ENCODE measurements at places on chromosomes 6 and 20. TPM values are rescaled to one million over a fixed set of nuclear protein-coding genes. Genes with fewer than 3 reads are reported as not detected.

GRCh38 chr20:9363673-9364072, 150.7 kb upstream of the LAMP5 start:
- no peak for DNase-seq

DNA sequence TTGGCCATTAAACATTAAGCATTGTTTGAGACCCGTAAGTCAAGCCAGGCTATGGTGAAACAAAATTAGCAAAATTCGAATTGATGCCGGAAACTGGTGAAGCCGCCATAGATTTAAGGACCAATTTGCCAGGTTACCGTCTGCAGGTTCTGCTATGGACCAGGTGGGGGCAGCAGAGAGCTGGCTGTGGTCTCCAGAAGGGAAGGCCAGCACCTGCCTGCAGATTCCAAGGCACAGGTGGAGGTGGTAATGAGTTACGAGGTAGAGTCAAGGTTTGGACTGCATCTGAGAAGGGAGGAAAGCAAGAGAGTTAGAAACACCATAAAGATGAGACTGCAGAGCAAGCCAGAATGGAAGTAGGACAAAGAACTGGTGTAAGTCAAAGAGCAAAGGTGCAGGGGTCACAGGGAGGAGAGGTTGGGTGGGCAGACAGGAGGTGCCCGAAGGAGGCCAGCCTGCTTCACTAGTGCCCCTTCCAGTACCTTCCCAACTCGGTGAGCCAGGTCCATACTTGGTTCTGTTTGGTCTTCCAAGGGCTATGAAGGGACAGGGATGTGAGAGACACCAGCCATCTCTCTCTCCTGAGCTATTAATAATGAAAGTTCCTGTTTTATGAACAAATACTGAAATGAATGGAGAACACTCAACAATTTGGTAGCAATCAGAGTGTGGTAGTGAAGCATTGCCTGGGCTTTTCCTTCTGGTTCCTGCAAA, 131.6 kb upstream of the ESR1 start:
- DNase-seq = peak; percentile 82

DNA sequence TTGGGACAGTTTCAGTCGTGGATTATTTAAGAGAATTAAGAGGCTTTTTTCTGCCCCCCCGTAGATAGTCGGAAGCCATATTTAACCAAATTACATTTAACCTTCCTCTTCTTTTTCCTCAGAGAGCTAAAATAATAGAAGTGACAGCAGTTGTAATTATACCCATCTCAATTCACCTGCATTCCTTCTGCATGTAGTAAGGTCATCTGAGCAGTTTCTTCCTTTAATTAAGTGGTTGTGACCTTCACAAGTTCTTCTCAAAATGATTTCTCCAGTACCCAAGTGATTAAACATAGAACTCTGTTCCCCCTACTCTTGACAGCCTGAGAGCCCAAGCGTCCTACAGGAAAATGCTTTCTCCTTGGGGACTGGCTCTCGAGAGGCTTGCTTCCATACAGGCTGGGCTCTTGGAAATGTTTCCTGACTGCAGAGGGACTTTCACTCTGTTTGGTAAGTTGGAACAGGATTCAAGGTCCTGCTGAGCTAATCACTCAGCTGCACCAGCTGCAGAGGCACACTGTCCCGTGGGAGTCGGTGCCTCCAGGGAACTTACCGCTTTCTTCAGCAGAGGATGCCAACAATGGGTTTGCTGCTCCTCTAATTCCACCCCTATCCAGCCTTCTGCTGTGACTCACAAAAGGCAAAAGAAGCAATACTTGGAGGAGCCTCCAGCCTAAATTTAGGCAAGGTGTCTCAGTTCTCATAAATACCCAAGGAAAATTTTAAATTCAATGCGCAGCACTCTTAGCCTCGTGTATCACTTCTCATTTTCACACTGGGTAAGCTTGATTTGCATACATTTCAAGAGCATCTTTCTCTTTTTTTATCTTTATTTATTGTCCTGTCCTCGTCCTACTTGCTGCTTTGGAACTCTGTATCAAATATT, 414.9 kb downstream of the KIF16B start:
- peak; percentile 77 for DNase-seq

DNA sequence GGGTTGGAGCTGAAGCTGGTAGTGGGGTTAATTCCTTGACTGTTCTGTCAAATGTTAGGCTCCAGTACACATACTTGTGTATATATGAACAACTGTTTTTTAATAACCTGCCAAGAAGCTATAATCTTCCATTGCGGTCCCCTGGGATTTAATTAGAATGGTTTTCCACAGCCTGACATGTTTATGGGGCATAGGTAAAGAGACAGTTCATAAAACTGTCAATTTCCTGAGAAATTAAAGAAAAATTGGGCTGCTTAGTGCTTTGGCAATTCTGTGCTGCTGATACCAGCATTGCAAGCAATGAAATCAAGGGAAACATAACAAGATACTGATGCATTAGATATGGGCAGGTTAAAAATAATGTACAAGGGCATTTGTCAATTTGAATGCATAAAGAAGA, 314.1 kb upstream of the SLC35B3 start:
- DNase-seq = no peak

- no peak for DNase-seq
These were observed 12.2 kb downstream of the TGIF2 start for GRCh38 chr20:36585410-36586125.

- peak; percentile 66 for DNase-seq
These were observed 8.8 kb upstream of the HMGA1 start for GRCh38 chr6:34227761-34228421.

DNA sequence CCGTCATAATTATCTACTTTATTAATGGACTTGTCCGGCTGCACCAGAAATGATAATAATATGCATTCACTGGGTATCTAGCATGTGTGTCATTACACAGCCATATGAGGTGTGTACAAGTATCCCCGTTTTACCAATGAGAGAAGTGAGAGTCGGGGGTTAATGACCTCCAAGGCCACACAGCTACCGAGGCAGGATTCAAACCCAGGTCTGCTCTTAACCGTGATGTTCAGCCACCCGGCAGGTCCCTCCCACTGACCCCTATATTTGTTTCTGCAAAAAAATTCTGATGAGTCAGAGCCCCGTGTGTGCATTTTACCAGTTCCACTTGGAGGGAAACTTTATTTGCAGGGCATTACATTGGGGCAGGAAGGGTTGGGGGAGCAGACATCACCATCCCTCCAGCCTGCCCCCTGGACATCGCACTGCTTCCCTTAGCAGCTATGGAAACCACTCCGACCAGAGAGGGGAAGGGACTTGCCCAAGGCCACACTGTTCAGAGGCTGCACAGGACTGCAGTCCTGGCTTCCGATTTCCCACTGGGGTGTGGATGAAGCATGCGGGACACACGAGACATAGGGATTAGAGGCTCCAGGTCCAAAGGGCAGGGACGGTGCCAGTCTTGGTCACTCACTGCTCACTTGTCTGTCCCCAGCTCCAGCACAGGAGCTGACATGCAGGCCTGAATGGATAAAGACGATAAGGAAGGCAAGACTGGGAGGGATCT, 10.1 kb upstream of the SRC start:
- peak; percentile 74 for DNase-seq

DNA sequence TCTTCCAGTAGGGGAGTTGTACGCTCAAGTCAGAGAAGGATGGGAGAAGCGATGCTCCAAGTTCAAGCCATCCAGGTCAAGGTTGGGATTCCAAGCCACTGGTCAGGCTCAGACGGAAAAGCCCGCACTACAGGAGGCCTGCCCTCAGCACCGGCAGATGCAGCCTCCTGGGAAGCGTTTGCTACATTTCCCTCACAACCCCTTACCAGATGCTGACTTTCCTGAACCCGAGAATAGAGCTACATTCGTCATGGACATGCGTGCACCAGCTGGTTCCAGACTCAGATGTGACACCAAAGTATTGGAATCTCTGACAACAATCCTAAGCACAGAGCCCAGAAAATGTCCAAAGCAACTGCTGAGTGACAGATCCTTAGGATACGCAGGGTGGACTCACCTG, 174.8 kb downstream of the SASH1 start:
- no peak for DNase-seq

GRCh38 chr6:64896939-64897338, 810.1 kb downstream of the EYS start:
- DNase-seq = peak; percentile 55

- DNase-seq = no peak
These were observed 90.8 kb downstream of the CLIC5 start for GRCh38 chr6:45924763-45925342.

- no peak for DNase-seq
These were observed 56.4 kb upstream of the IYD start for GRCh38 chr6:150312395-150312794.

GRCh38 chr20:16666272-16666671, 63.6 kb upstream of the SNRPB2 start:
- DNase-seq = no peak

DNA sequence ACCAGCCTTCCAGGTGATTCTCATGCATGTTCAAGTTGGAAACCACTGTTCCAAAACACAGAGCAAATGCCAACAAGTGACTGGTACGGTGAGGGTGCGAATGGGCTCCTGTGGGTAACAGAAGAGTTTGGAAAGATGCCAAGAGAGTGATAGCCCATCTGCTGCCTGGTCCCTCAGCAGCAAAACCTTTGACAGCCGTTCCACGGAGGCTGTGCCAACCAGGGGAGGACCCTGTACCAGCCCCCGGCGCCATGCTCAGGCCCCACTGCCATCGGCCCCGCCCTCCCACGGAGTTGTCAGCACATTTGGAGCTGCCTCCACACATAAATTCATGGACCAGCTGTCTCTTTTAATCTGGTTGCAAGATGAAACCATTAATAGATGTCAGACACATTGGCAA, 4.4 kb upstream of the PTPRT start:
- DNase-seq = no peak

- DNase-seq = no peak
These were observed 11.5 kb downstream of the PRDM1 start for GRCh38 chr6:106097411-106098231.

- DNase-seq = no peak
These were observed 150.5 kb downstream of the SLC16A10 start for GRCh38 chr6:111237852-111238251.

- no peak for DNase-seq
These were observed 382.6 kb upstream of the JAG1 start for GRCh38 chr20:11056414-11056813.

GRCh38 chr6:108875161-108875555, 26.9 kb downstream of the ARMC2 start:
- DNase-seq = no peak

- peak; percentile 81 for DNase-seq
These were observed 59.2 kb upstream of the PRSS16 start for GRCh38 chr6:27188061-27188884.

DNA sequence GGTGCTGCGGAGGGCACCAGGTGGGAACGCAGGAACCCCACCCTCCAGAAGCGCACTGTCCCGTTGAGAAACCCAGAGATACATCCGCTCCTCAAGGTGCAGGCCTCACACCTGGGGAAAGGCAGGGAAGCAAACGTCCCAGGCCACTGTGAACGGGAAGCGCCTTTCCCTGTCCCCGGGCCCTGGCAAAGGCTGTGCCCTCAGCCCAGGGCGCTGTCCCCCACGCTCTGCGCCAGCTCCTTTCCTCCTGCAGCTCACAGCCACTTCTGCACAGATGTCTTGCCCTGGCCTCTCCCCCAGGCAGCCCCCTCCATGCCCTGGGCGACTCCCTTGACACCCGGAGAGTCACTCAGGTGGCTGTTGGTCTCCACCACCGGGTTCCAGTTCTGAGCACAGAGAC, 203.8 kb downstream of the TAF4 start:
- no peak for DNase-seq

DNA sequence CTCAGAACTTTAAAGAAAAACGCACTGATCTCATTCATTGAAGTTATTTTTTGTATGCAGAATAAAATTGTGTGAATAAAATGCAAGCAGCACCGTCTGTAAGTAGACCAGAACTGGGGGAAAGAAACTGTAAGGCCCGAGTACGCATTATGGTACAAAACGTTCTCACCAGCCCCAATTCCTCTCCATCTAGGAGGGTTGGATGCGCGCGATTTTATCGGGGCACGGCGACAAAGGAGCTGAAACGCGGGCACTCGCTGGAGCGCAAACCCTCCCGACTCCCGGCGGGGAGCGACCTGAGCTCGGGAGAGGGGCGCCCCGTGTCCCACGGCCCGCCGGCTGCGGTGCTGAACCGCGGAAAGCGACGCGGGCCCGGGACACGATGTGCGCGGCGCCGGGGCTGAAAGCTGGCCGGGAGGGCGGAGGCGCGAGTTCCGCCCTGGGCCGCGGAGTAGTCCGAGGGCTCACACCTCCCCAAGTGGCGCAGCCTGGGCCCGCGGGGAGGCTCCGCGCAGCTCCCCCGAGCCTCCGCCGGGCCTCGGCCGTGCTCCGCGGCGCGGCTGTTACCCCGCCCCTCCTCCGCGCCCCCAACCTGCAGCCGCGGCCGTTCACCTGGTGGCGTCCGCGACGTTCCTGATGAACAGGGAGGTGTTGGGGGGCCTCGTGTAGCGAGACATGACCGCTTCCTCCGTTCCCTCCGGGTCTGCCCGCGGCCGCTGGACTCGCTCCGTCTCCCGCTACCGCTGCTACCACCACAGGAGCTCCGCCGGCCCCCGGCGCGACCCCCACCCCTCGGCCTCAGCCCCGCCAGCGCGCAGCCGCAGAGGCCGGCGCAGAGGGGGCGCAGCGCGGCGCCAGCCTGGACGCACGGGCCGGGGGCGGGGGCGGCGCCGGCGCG, at the start of gene SRSF12:
TSS of gene SRSF12 (minus strand) at position 861 of the 898 bp plus-strand sequence. CDS start at position 677, 184 bp downstream.
- peak; percentile 90 for DNase-seq

DNA sequence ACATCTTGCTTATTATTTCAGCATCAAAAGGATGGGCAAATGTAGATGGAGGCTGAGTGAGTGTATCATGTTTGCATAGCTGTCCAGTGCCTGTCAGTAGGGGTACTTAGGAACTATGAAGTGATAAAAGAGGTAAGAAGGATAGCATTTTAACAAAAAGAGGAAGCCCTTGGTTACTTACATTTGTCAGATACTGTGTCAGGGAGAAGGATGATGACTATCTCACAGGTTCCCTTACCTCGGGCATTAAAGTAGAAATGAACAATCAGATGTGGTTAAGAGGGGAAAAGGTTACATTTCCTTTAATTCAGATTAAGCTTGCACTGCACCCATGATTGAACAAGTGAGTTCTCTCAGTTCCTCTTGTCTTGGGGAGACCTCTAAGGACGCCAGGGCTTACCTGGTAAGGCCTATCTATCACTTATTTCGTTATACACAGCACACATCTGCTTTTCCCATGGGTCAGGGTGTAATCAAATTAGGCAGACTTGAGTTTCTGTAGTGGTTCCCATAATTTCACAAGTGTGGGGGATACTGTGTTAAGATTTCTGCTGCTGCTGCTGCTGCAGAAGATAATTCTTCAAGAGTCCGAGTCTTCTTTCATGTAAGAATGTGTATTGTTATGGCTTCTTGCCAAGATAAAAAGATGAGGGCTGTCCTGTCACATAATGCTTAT, 4.5 kb downstream of the FOXO3 start:
- DNase-seq = no peak

Gene OR2B3
- not detected for total RNA-seq

Gene SPATS1
- total RNA-seq = not detected

Gene VWA7
- 0.69 TPM for total RNA-seq

Gene CEP43
- 21.0 TPM for total RNA-seq

Gene POU3F2
- total RNA-seq = not detected

Gene C6orf118
- total RNA-seq = not detected

Gene COL21A1
- total RNA-seq = 0.20 TPM

Gene CCM2L
- total RNA-seq = 64.8 TPM

Gene PRL
- total RNA-seq = 0.26 TPM

Gene CYB5R4
- total RNA-seq = 37.9 TPM

Gene NT5E
- 20.3 TPM for total RNA-seq

Gene OR2H2
- total RNA-seq = not detected

Gene C6orf58
- not detected for total RNA-seq

Gene CLVS2
- not detected for total RNA-seq
